Pulmonary artery endothelial cell (primary cell): ENCODE measurements at places on chromosomes 7 and 10.
A peak's percentile ranks its signal among the peaks of the same experiment; 100 is the strongest.

- no peak for DNase-seq
Measured at GRCh38 chr7:134029-134428, 58.3 kb upstream of the FAM20C start.

DNA sequence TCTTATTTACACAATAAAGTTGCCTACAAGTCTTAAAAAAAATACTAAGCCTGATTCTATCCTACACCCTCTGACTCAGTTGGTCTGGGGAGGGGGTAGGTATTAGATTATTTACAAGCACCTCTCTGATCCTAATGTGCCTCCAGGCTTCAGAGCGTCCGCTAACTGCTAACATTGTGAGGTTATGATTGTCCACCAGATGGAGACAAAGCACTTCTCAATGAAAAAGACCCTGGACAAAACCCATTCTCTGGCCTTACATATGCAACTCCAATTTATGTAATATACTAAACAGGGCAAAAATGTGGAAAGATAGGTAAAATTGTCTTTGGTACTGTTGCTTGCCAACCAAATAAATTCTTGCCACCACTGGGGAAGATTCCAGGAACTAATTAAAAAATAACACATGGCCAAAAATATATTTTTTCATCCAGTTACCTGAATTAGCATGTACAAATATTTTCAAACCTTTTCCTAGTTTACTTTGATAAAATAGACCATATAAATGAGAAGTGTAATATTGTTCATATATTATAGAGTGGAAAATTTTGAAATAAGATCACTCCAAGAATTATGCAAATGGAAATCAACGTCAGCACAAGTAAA is 92.4 kb downstream of the KIF20B start:
- DNase-seq: peak; percentile 19

DNA sequence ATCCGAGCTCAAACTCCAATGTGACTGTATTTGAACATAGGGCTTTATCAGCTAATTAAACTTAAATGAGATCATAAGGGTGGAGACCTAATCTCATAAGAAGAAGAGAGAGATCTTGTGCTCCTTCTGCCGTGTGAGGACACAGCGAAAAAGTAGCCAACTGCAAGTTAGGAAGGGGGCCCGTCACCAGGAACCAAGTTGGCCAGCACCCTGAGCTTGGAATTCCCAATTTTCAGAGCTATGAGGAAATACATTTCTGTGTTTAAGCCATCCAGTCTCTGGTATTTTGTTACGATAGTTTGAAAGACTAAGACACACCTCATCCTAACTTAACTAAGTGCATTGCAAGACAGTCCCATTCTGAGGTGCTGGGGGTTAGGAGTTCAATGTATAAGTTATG is 14.1 kb upstream of the WDR86 start:
- no peak for DNase-seq

DNA sequence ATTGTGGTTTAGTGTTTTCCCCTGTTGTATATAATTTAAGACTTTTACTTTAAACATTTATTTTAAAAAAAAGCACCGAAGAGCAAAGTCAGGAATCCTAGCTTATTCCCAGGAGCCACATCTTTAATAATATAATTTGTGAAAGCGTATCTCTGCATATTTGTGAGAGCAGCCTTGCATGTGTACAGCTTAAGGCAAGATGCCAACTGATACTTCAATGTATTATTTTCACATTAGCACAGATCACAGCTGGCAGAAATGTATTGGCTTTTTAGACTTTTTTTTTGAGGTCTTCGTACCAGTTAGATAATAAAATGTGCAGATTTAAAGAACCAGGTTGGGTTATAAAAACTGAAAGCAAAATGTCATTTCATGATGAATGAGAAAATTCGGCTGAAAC is 845.7 kb upstream of the POT1 start:
- no peak for DNase-seq

DNA sequence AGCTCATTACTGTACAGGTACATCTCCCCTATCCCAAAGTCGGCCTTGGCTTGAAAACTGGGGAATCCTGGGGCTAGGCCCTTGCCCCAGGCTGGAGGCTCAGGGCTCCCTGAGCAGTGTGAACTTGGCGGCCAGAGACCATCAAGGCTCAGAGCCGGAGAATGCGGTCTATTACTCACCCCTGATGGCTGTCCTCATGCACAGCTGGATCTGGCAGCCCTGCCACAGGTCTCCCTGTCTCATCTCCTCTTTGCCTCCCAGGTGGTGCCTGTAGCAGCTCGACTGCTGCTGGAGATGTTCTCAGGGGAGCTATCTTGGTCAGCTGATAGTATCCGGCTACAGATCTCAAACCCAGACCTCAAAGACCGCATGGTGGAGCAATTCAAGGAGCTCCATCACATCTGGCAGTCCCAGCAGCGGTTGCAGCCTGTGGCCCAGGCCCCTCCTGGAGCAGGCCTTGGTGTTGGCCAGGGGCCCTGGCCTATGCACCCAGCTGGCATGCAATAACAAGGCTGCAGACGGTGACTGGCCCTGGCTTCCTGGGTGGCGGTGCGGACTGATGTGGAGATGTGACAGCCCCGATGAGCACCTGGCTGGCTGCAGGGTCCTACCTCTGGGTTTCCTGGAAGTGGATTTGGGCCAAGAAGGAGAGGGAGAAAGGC is 10.7 kb downstream of the IRF5 start:
- DNase-seq: no peak

DNA sequence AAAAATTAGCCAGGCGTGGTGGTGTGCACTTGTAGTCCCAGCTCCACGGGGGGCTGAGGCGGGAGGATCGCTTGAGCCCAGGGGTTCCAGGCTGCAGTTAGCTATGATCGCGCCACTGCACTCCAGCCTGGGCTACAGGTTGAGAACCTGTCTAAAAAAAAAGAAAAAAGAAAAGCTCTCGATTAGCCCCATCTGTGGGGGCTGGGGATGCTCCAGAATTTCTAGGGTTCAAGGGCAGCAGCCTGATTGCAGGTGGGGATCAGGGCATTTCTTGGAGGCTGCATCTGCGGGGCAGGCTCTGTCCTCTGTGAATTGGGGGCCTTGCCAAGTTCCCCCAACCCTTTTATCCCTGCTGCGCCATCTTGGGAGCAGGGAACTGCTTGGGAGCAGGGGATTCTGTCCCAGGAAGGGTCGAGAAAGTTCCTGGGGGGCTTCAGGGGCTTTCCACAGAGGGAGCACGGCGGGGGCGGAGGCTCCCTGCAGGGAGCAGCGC is 651 bp upstream of the ARPC1A start:
- no peak for DNase-seq
